ENCODE measurements at places on chromosomes 11 and 22.
A peak's percentile ranks its signal among the peaks of the same experiment; 100 is the strongest.

GRCh38 chr11:57438345-57439285, 11.7 kb upstream of the SLC43A3 start:
- ATAC-seq: no peak

DNA sequence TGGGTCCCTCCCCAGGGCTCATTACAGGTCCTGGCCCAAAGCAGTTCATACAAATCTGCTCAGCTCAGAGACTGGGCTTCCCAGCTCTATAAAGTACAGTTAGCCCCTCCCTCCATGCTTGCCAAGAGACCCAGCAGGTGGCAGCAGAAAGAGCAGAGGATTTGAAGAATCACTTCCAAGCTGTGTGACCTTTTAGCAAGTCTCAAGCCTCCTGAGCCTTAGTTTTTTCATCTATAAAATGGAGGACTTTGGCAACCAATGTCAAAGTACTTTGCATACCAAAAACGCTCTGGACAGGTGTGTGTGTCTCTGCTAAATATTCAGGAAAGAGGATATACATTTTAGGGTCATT, 26.6 kb downstream of the RELT start:
- no peak for ATAC-seq

DNA sequence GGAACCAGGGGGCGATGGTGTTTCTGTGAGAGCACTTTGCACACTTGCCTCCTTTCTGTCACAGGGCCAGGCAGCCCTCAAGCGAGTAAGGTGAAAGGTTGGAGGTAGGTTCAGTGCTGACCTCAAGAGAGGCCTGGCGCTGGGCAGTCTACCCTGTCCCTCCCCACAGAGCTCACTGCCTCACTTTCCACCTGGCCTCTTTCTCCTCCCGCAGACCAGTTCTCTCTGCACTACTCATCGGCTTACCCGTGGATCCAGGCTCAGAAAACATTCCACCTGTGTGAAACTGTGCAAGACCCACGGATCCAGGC, 16.8 kb downstream of the APOL5 start:
- no peak for ATAC-seq

DNA sequence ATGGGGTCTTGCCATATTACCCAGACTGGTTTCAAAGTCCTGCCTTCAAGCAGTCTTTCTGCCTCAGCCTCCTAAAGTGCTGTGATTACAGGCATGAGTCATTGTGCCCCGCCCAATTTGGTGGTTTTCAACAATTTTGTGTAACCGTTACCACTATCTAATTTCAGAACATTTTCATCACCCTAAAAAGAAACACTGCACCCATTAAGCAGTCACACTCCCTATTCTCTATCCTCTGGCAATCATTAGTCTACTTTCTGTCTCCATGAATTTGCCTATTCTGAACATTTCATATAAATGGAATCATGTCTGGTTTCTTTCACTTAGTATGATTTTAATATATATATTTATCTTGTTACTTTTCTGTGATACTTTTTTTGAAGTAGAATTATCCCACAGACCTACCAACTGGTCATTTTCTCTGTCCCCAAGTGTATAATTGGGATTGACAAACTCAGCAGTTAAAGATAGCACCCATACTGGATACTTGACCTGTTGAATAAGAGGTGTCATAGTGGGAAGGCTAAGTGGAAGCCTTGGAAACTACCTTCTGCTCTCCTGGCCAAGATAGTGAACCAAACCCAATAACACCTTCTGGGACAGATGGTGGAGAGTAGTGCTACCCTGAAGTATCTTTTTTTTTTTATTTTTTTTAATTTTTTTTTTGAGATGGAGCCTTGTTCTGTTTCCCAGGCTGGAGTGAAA, 64.8 kb downstream of the STIM1 start:
- ATAC-seq: peak; percentile 84

DNA sequence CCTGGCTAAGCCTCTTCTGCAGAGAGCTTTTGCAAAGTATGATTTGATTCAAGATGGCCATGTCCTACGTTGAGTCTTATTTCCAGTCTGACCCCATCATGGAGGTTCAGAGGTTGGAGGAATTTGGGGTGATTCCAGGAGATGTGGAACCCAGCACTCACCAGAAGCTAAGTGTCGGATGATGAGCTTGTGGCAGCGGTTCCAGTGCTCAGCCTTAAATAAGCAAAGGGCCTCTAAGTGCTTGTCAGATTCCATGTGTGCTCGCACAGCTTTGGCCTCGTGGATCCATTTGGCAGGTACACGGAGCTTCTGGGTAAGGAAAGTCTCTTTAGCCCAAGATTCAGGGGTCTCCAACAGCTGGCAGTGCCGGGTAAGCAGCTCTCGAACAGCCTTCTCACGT, 11.9 kb upstream of the CHRNA10 start:
- ATAC-seq: no peak

GRCh38 chr22:40043793-40044101, 49.0 kb downstream of the FAM83F start:
- ATAC-seq: no peak

DNA sequence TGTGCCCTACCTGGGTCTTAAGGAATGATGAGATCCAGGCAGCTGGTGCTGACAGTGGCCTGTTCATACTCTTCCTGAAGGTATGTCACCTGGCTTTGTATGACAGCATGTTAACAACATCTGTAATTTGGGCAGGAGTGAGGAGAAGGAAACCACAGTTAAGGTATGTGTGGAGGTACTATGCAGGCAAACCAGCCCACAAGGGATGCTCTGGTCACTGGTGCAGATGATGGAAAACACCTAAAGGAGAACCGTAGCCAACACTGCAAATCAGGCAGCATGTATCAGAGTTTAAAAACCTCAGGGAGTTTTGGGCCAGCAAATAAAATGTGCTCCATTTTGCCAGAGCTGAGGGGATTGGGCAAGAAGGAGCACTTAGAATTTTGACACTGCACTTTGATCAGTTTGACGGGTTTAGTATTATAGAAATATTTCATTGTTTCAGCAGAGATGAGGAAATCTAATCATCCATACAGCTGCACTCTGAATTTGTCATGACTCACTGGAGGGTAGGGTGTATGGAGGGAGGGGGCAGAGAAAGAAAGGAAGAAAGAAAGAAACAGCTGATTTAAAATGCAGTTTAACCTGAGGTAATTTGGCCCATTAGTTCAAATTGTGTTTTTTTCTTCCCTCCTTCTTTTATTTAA, 260.9 kb downstream of the KIRREL3 start:
- ATAC-seq: no peak

DNA sequence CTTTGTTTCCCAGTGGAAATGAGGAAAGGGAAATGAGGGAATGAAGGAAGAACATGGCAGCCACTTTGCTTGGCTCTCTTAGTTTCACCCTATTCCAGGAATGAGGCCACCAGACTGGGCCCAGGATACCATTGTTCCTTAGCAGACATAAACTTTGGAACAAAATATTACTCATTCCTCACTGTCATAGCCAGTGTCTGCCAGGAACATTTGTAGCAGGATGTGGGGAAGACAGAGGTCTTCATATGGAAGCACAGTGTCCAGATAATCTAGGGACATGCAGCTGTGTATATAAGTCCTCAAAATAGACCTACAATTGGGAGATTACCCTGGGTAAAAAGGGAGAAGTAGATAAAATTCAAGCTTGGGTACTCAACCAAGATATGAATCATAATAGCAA, 15.2 kb upstream of the FUT4 start:
- ATAC-seq: no peak

GRCh38 chr22:30968015-30968923, at the start of gene MORC2:
MORC2 (minus strand) TSS chr22:30968774; CDS start chr22:30967889, 885 bp downstream.
- ATAC-seq: peak; percentile 68

GRCh38 chr11:75240311-75241035, at the start of gene TPBGL:
TPBGL (plus strand) TSS chr11:75240774; CDS start chr11:75241050, 276 bp downstream.
- ATAC-seq: no peak

- ATAC-seq: no peak
Measured at GRCh38 chr11:12631651-12632050, 42.6 kb upstream of the TEAD1 start.

DNA sequence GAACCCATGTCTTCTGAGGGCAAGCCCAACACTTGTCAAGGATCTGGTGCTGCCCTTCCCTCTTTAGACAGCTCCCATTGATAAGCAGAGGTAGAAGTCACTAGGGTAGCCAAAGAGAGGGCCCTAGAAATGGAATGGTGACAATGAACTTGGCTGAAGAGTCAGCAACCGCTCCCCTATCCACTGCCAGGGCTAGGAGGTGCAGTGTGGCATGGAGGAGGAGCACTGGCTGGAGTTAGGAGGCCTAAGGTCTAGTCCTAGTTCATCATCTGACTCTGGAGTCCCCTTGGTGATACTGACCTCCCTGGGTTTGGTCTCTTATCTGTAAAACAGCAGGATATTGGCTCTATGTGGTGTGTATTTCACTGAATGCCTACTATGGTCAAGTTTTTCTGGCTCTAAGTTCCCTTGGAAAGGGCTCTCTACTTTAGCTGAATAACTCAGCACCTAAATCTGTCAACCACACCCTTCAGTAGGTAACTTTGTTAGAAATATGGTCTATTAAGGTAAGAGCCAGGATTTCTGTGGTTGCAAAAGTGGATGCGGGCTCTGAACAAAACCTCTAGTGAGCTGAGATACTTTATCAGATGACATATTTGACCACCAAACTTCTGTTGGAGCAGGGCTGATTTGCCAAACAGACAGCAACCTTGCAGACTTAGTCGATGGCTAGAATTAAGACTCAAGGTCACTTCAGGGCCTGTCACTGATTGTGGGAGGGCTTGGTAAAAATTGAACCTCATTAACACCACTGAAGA, 10.5 kb downstream of the TIMP3 start:
- no peak for ATAC-seq

GRCh38 chr11:75272821-75273301, 32.3 kb downstream of the TPBGL start:
- no peak for ATAC-seq

DNA sequence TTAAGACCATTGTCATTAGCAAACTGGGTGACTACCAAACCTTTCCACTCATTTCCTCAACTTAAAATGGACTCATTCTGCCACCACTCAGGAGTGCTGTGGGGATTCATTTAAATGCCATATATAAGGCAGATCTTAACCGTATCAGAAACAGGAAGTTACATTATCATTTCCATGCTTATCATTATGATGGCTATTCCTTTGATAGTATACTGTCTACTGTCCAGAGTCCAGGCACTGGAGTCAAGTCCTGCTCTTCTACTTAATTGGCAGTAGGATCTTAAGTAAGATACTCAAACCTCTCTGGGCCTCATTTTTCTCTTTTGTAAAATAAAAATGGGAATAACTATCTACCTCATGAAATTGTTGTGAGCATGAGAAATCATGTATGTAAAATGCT, 8.4 kb upstream of the NAV2 start:
- ATAC-seq: no peak

DNA sequence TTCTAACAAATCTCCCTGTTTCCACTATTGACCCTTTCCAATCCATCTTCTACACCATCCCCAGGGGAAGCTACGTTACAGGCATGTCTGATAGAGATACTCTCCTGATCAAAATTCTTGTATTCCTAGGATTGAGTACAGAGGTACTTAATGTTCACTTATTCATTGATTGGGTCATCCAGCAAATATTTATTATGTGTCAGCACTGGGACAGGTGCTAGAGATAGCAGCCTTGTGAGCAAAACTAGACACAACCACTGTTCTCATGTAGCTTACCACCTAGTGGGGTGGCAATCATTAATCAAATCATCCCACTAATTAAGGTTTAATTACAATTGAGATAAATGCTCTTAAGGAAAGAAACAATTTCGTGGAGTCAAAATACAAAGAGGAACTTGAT, 9.4 kb upstream of the RTCB start:
- peak; percentile 42 for ATAC-seq

DNA sequence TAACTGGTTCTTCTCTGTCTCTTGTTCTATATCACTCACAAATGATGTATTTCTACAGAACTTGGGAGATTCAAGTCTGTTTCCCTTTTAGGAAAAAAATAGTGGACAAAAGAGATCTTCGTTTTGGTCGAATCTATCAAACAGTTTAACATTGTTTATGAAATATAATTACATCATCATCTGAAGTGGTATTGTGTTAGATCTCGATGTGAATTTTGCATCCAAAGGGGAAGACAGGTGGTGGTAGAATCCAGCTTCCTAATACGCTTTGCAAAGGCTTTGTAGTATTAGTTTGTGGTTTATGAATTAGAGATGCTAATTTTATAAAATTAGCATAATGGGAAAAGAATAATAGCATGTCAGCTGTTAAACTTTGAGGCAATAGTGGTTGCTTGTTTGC, 3.4 kb downstream of the SIK2 start:
- no peak for ATAC-seq

DNA sequence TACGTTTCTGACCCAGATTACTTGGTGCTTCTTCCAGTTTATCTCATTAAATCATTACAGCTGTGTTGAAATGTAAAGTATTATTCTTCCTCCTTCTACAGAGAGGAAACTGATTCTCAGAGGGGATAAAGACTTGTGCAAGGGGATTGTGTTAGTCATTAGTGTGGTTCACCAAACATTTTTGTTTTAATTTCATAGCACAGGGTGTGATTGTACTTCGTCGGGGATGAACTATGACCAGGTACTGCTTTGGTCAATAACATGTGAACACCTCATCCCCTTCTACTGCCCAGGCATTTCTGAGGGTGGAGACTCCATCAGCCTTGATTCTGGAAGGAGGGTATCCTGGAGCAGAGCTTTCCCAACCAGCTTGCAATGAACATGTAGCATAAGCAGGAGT, 120.2 kb upstream of the ALX4 start:
- ATAC-seq: no peak

DNA sequence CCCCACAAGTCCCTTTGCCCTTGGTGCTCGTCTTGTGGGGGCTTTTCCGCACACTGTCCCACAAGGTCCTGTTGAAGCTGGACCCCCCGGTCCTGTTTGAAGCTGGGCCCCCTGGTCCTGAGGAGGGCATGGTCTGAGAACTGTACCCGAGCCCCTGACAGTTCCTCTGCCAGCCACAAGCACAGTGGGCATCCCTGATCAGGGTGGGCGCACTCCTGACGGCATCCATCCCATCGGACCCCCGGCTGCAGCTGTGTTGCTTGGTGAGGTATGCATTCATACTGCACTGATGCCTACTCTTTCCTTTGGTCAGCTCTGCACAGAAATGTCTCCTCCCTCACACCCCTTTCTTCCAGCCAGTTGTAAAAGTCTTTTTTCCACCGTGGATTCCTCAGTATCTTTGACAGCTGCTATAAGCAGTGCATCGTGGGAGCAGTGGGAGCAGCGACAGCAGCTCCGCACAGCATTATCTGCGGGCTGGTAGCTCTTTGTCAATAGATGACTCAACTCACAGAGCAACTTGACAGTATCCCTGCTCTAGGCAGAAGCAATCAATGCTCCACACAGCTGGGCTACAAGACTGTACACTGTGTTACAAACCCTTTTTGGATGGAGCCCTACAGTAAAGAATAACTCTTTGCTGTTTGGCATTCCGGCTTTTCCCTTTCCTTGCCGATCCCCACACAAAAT, 1030.8 kb upstream of the CCDC90B start:
- ATAC-seq: peak; percentile 69

DNA sequence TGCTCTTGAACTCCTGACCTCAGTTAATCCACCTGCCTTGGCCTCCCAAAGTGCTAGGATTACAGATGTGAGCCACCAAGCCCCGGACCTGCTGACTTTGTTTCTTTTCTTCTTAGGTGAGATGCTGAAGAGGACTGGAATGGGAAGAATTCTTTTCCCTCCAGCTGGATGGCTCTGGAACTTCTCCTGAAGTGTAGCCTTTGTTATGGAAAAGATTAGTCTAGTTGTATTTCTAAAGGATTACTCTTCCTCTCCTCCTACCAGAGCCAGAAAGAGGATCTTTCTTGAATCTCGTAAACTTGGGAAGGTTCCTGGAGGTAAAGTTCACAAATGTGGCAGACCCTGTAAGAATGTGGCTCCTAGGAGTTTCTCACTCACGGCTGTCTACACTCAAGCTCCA, 95.4 kb upstream of the LARGE1 start:
- no peak for ATAC-seq

Data from motor neuron (in vitro differentiated cells).